Left ventricle myocardium inferior (tissue), 1 donor: ENCODE measurements at places on chromosomes 3 and 15. TPM values are rescaled to one million over a fixed set of nuclear protein-coding genes. Genes with fewer than 3 reads are reported as not detected.

OXTR gene
- 0.14 TPM for total RNA-seq

WNT5A gene
- 3.8 TPM for total RNA-seq

GPR149 gene
- total RNA-seq: not detected

GP5 gene
- not detected for total RNA-seq

ARHGEF3 gene
- 16.5 TPM for total RNA-seq

NR2F2 gene
- total RNA-seq: 12.8 TPM

- peak overlapping the region; percentile 98 for H3K27ac ChIP-seq
- H3K36me3 ChIP-seq: no peaks in the 10 kb centered on the region
- H3K4me1 ChIP-seq: peaks cover 71% of the 10 kb centered on the region
- DNase-seq: peak; percentile 58
- no peaks in the 10 kb centered on the region for H3K27me3 ChIP-seq
- peak overlapping the region; percentile 84 for H3K4me3 ChIP-seq
Observed at GRCh38 chr15:74782259-74783071, 585 bp downstream of the CSK start.

GRCh38 chr3:9947025-9947995 lies 4.9 kb downstream of the PRRT3 start:
- H3K4me1 ChIP-seq: peaks cover 37% of the 10 kb centered on the region
- no peaks in the 10 kb centered on the region for H3K27me3 ChIP-seq
- DNase-seq: peak; percentile 72
- H3K27ac ChIP-seq: peak overlapping the region; percentile 87
- H3K36me3 ChIP-seq: peaks cover 20% of the 10 kb centered on the region

- peak overlapping the region; percentile 63 for H3K4me3 ChIP-seq
- H3K27me3 ChIP-seq: no peaks in the 10 kb centered on the region
- no peaks in the 10 kb centered on the region for H3K36me3 ChIP-seq
- H3K4me1 ChIP-seq: peaks cover 78% of the 10 kb centered on the region
Observed at GRCh38 chr3:194140520-194141414, 4.8 kb downstream of the HES1 start.

GRCh38 chr3:187855131-187855530 lies 109.9 kb upstream of the BCL6 start:
- H3K27me3 ChIP-seq: no peaks in the 10 kb centered on the region
- H3K4me1 ChIP-seq: peaks cover 9% of the 10 kb centered on the region
- DNase-seq: no peak
- H3K4me3 ChIP-seq: no peak overlapping the region
- H3K36me3 ChIP-seq: no peaks in the 10 kb centered on the region

DNA sequence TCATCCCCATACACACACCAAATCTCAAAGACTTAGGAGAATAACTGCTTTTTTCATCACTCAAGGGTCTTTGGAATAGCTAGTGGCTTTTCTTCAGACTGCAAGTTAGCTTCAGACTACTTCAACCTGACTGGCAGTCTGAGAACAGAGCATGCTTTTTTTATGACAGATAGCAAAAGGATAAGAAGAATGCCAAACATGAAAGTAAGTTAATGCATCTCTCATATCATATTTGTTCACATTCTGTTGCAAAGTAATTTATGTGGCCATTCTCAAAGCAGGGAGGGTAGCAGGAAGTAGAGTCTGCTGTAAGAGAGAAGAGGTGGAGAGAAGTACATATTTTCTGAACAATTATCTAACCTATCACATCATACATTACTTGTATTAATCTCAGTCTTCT lies 544.4 kb downstream of the ZPLD1 start:
- no peak overlapping the region for H3K27ac ChIP-seq
- H3K4me1 ChIP-seq: peaks cover 15% of the 10 kb centered on the region
- H3K27me3 ChIP-seq: no peaks in the 10 kb centered on the region
- DNase-seq: no peak
- H3K36me3 ChIP-seq: no peaks in the 10 kb centered on the region

DNA sequence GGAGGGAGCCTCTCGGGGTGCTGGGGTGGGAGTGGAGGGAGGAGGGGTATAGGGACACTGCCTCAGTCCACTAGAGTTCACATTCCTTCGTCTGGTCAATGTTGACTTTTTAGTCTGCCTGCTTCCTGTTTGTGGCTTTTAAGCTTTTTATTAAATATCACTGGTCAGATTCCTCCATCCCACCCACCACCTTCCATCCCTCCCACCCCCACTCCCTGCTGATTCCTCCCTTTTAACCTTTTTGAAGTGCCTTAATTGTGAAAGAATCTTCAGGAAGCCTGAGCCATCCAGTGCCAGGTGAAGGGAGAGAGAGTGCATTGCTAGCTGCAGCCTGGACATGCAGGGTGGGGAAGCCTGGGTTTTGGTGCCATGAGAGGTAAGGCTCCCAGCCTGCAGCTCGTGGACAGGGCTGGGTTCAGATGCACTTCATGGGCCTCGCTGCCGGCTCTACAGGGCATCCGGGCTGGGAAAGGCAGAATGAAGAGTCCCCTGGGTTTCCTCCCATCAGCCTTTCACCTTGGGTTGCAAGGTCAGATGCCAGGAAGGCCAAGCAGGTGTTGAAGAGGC lies 105.9 kb downstream of the DNAJB8 start:
- no peaks in the 10 kb centered on the region for H3K27me3 ChIP-seq
- H3K27ac ChIP-seq: no peak overlapping the region
- DNase-seq: no peak
- peaks cover 68% of the 10 kb centered on the region for H3K4me1 ChIP-seq

GRCh38 chr3:29022976-29023375 lies 257.9 kb upstream of the RBMS3 start:
- H3K27ac ChIP-seq: no peak overlapping the region
- H3K4me3 ChIP-seq: no peak overlapping the region
- no peaks in the 10 kb centered on the region for H3K4me1 ChIP-seq
- H3K36me3 ChIP-seq: no peaks in the 10 kb centered on the region

DNA sequence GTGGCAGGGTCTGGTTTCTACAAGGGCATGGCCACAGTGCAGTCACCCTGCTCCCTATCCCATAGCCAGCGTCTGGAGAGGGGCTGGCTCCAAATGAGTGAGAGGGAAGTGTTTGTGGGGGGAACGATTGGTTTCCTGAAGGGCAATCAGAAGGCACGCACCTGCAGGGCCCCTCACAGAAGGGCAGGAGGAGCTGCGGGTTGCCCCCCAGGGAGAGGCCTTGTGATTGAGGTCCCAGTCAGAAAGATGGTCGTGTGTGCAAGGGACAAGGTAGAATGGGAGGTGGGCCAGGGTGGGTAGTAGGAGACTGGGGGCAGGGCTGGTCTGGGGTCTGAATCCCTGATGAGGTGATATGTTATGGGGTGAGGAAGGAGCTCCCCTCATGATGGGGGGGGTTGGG lies 35.8 kb downstream of the LIMD1 start:
- no peaks in the 10 kb centered on the region for H3K36me3 ChIP-seq
- no peak overlapping the region for H3K4me3 ChIP-seq
- no peak overlapping the region for H3K27ac ChIP-seq
- peaks cover 63% of the 10 kb centered on the region for H3K4me1 ChIP-seq
- no peaks in the 10 kb centered on the region for H3K27me3 ChIP-seq

GRCh38 chr3:67382536-67382935 lies 271.9 kb downstream of the SUCLG2 start:
- H3K36me3 ChIP-seq: no peaks in the 10 kb centered on the region
- no peak overlapping the region for H3K4me3 ChIP-seq
- no peaks in the 10 kb centered on the region for H3K27me3 ChIP-seq
- H3K4me1 ChIP-seq: peaks cover 37% of the 10 kb centered on the region

DNA sequence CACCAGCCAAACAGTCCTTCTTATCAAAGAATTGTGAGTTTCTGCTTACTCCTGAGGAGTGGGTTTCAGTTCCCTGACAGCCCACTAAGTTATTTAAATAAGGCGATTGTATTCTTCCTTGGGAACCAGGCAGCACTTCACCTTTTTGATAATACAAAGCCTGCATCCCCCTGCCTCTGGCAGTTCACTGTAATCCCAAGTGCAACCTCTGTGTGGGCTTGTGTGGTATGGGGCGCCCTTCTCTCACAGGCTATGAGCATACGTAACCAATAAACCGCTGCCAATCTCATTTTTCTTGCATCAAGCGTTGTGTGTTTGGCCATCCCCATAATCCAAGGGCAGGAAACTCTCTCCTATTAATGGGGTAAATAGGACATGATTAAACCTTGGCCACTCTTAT lies 1025.6 kb downstream of the NSUN3 start:
- no peak overlapping the region for H3K27ac ChIP-seq
- no peak overlapping the region for H3K4me3 ChIP-seq
- no peaks in the 10 kb centered on the region for H3K27me3 ChIP-seq
- no peaks in the 10 kb centered on the region for H3K36me3 ChIP-seq
- H3K4me1 ChIP-seq: no peaks in the 10 kb centered on the region
- DNase-seq: no peak

- H3K27me3 ChIP-seq: no peaks in the 10 kb centered on the region
- peaks cover 41% of the 10 kb centered on the region for H3K4me1 ChIP-seq
- DNase-seq: no peak
- peak overlapping the region; percentile 99 for H3K27ac ChIP-seq
- peaks cover 14% of the 10 kb centered on the region for H3K36me3 ChIP-seq
Observed at GRCh38 chr15:60399931-60400330, 2.1 kb upstream of the ANXA2 start.

DNA sequence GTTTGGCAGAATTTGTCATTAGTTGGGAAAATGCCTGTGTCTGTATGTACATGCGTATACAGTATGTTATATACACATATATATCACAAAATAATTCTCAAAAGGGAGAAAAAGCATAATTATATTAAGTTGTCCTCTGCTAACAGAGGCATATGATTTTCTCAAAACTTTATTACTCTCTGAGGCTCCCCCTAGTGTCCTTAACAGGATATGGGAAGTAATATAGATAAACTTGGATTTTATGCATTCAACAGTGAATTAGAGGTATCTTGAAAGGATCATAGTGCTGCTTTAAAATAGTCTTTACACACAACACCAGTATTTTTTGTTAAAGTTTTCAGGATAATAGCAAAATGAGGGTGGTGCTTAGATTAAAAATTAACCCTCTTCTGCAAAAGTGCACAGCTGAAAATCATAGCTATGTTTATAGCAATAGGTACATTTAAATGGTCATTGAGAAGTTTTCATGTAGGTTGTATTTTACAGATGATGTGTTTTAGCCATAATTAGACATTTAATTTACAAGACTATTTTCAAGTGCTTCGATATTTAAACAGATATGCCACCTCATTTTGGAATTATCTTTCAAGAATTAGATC lies 454.0 kb upstream of the ROBO2 start:
- peaks cover 7% of the 10 kb centered on the region for H3K4me1 ChIP-seq
- no peaks in the 10 kb centered on the region for H3K36me3 ChIP-seq
- H3K27ac ChIP-seq: no peak overlapping the region
- H3K27me3 ChIP-seq: no peaks in the 10 kb centered on the region

GRCh38 chr3:64940596-64941348 lies 253.0 kb upstream of the ADAMTS9 start:
- H3K27me3 ChIP-seq: no peaks in the 10 kb centered on the region
- DNase-seq: no peak
- H3K4me3 ChIP-seq: no peak overlapping the region

DNA sequence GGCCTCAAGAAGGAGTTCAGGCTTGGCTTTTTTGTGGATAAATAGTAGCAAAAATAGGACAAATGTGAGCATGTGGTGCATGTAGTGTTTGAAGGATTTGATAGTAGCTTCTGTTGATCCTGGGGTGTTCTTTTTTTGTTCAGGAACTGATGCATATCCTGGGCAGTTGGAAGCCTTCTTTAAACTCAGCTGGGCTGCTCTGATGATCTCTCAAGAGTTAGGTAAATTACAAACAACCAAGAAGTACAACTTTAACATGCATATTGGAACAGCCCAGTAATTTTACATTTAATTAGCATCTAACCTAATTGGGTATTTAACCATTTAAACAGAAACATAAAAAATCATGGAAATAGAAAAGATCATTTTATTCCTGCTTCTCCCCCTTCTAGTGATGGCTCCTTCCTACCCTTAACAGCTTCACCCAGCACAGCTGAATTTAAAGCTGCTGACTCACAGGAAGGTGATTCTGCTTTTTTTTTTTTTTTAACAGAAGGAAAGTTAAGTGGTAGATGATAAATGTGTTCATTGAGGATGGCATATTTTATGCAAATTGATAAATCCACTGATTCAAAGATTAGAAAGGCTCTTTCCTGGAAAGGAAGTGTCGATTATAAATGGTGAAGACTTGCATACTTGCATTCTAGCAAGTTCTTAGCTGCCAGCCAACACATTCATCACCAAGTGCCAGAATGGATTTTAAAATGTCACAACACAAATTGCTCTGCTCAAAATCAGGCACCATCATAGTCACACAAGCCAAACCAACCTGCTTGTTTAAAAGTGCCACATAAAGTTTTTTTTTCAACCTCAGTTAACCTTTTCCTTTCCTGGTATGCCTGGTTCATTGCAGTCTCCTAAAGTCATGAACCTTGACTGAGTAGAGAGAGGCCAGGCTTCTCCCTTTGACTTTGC lies 20.0 kb downstream of the SLC35G2 start:
- H3K36me3 ChIP-seq: no peaks in the 10 kb centered on the region
- H3K4me3 ChIP-seq: no peak overlapping the region
- no peaks in the 10 kb centered on the region for H3K27me3 ChIP-seq

- H3K4me1 ChIP-seq: peaks cover 44% of the 10 kb centered on the region
- peaks cover 21% of the 10 kb centered on the region for H3K27me3 ChIP-seq
- peak overlapping the region; percentile 80 for H3K4me3 ChIP-seq
- DNase-seq: peak; percentile 78
- no peaks in the 10 kb centered on the region for H3K36me3 ChIP-seq
Observed at GRCh38 chr3:24496529-24497482, 2.2 kb upstream of the THRB start.

DNA sequence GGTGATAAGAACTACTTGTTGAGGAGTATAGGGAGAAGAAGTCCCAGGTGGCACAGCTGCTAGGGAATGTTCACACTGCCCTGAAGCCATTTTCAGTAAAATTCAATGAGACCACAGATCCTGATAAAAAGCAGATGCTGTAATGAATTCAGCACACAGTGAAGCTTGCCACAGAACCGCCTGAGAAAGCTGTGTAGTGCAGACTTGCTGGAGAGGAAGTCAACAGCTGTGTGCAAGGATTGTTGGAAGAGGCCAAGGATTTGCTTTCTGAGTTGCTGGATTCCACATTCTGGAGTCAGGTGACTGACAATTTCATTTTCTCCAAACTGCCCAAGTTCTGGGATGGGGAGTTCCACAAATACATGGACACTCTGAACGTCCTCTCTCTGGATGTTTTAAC lies 70.9 kb downstream of the ANP32A start:
- H3K4me3 ChIP-seq: no peak overlapping the region
- no peaks in the 10 kb centered on the region for H3K36me3 ChIP-seq
- H3K4me1 ChIP-seq: no peaks in the 10 kb centered on the region

DNA sequence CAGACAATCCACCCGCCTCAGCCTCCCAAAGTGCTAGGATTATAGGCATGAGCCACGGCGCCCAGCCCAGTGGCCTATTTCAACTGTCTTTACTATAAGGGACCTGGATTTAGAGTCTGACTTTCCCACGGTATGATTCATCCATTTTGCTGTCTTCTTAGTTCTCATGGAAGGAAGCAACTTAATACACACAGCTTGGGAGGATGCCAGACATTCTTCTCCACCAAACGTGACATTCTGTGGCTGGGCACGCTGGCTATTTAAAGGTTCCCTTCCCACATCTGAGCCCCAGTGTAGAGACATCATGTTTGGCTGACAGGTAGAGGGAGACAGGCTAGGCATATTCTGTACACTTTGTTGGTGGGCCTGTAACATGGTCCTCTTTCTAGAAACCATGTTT lies 26.2 kb downstream of the FAM43A start:
- H3K4me3 ChIP-seq: no peak overlapping the region
- peaks cover 13% of the 10 kb centered on the region for H3K4me1 ChIP-seq
- H3K27me3 ChIP-seq: no peaks in the 10 kb centered on the region
- no peak for DNase-seq
